ENCODE measurements at places on chromosomes 5 and 9.

GRCh38 chr9:116860509-116861120 lies 173.5 kb downstream of the TRIM32 start:
- peaks cover 11% of the 10 kb centered on the region for H3K4me1 ChIP-seq
- DNase-seq: no peak
- no peak overlapping the region for H3K27ac ChIP-seq

GRCh38 chr9:135555910-135556309 lies 5.6 kb upstream of the PAEP start:
- no peak overlapping the region for H3K27ac ChIP-seq
- no peak overlapping the region for H3K4me3 ChIP-seq
- no peaks in the 10 kb centered on the region for H3K36me3 ChIP-seq
- no peaks in the 10 kb centered on the region for H3K4me1 ChIP-seq

GRCh38 chr5:53071298-53071697 lies 38.3 kb downstream of the MOCS2 start:
- no peak overlapping the region for H3K27ac ChIP-seq
- H3K4me1 ChIP-seq: peaks cover 4% of the 10 kb centered on the region
- peaks cover 16% of the 10 kb centered on the region for H3K36me3 ChIP-seq
- H3K4me3 ChIP-seq: no peak overlapping the region
- no peak for DNase-seq
- no peaks in the 10 kb centered on the region for H3K27me3 ChIP-seq

DNA sequence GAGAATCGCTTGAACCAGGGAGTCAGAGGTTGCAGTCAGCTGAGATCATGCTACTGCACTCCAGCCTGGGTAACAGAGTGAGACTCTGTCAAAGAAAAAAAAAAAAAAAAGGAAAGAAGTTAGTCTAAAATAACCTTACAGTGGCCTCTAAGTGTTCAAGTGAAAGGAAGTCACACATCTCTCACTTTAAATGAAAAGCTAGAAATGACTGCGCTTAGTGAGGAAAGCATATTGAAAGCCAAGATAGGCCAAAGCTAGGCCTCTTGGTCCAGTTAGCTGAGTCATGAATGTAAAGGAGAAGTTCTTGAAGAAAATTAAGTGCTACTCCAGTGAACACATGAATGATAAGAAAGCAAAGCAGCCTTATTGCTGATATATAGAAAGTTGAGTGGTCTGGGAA lies 38.1 kb downstream of the ITGA1 start:
- DNase-seq: no peak
- no peaks in the 10 kb centered on the region for H3K4me1 ChIP-seq
- no peak overlapping the region for H3K4me3 ChIP-seq
- no peaks in the 10 kb centered on the region for H3K27me3 ChIP-seq
- no peak overlapping the region for H3K27ac ChIP-seq

GRCh38 chr9:506281-506680 lies 291.6 kb downstream of the DOCK8 start:
- H3K27me3 ChIP-seq: no peaks in the 10 kb centered on the region
- peak overlapping the region; percentile 70 for H3K4me3 ChIP-seq
- no peaks in the 10 kb centered on the region for H3K36me3 ChIP-seq
- H3K27ac ChIP-seq: no peak overlapping the region
- DNase-seq: no peak

- H3K27me3 ChIP-seq: no peaks in the 10 kb centered on the region
- no peak for DNase-seq
- no peak overlapping the region for H3K27ac ChIP-seq
- H3K4me1 ChIP-seq: peaks cover 4% of the 10 kb centered on the region
Observed at GRCh38 chr5:78758169-78758839, 109.7 kb upstream of the LHFPL2 start.
